Choroid plexus epithelial cell (primary cell): ENCODE measurements at places on chromosomes 7 and 10.
A peak's percentile ranks its signal among the peaks of the same experiment; 100 is the strongest.

GRCh38 chr7:4241791-4242190, 440.3 kb upstream of the FOXK1 start:
- DNase-seq: no peak

GRCh38 chr10:122140461-122140902, 130.6 kb upstream of the BTBD16 start:
- no peak for DNase-seq

DNA sequence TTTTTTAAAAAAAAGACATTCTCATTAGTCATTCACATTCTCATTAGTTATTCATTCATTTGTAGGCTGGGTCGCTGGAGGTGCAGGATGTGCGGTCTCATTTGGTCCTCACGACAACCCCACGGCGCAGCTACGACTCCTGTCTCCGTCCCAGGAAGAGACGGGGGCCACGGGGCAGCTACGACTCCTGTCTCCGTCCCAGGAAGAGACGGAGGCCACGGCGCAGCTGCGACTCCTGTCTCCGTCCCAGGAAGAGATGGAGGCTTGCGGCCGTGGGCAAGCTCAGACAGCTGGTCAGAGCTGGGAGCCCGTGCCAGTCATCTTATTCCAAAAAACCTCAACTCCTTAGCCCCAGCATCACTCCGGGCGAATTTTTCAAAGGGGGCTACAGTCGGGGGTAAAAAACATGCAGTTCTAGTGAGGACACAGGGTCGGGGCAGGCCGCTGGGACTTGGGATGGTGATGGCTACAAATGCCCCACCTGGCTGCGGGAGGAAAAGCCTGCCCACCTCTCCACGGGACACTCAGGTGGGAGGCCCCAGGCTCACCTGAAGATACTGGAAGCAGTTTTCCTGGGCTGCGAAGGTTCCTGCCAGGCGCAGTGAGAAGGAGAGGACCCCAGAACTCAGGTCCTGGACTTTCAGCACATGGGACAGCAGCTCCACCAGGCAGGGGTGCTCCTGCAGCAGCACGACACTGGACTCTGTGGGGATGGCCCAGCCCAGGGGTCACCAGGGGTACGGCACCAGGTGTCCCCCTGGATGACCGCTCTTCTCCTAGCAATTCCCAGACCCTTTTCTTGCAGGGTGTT, 8.3 kb downstream of the BRAT1 start:
- DNase-seq: no peak

GRCh38 chr7:66321283-66321682, 116.1 kb downstream of the TPST1 start:
- no peak for DNase-seq

- DNase-seq: peak; percentile 9
Measured at GRCh38 chr7:20030915-20031362, 186.2 kb downstream of the MACC1 start.

GRCh38 chr10:132187430-132188138, 836 bp downstream of the DPYSL4 start:
- no peak for DNase-seq

DNA sequence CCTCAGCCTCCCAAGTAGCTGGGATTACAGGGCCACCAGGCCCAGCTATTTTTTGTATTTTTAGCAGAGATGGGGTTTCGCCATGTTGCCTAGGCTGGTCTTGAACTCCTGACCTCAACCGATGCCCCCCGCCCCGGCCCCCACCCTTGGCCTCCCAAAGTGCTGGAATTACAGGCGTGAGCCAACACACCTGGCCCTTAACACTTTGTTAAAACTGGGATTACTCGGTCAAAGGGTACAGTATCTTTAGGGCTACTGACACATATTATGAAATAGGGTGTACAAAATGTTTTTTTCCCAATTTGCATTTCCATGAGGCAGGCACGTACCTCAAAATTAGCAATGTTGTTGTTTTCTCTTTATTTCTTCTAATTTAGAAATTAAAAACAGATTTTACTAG, 11.5 kb downstream of the NUDT5 start:
- DNase-seq: no peak

GRCh38 chr10:8075282-8076260, 21.1 kb downstream of the GATA3 start:
- DNase-seq: no peak

DNA sequence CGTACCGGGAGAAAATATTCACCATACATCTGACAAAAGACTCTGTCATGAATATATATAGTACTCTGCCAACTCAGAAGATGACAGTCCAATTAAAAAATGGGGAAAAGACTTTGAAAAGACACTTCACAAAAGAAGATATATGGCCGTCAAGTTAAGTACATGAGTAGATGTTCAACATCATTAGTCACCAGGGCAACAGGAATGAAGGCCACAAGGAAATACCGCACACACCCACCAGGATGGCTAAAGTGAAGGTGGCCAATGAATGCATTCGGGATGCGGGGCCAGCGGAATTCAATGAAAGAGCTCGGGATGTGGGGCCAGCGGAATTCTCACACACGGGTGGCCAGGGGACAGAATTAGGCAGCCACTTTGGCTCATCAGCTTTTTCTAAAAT, 42.2 kb downstream of the MAD1L1 start:
- DNase-seq: no peak

DNA sequence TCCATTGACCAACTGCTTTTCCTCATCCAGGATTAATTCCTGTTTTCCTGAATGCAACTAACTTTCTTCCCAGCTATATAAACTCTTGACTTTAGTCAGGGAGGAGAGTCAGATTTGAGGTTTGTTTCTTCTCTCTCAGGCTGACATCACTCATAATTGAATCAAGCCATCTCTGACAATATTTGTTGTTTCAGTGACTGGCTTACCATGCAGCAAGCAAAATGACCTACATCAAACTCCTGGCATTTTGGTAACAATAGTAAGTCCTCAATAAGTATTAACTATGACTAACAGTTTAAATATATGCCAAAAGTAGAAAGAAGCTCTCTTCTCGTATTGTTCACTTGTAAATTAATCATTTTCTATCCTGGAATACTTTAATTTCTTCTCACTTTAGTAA, 625.7 kb upstream of the KCND2 start:
- no peak for DNase-seq

- no peak for DNase-seq
Measured at GRCh38 chr7:18457832-18458231, 37.7 kb upstream of the HDAC9 start.

- peak; percentile 83 for DNase-seq
Measured at GRCh38 chr10:10785627-10786026, 232.0 kb upstream of the CELF2 start.

- DNase-seq: no peak
Measured at GRCh38 chr7:28383975-28384374, 28.3 kb upstream of the CREB5 start.

DNA sequence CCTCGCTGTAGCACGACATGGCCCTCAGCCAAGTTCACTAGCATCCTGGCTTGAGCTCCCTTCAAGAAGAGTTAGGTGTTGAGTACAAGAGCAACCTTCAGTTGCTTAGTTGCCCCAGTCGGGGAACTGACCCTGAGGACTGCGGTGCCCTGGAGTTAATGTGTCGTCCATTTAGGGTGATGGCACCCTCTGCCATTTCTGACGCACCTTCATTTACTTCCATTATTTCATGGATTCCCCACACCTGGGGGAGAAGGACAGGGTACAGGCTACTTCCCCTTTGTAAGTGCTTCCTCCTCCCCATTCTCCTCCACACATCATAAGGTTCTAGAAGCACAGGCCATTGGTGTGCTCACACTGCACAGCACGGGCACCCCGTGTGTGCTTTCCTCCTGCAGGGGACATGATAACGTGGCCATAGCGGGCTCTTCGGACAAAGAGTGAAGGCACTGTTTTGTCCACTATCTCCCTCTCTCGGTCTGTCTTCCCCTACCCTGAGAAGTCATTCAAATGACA, 1.8 kb downstream of the ALOX5 start:
- DNase-seq: no peak

DNA sequence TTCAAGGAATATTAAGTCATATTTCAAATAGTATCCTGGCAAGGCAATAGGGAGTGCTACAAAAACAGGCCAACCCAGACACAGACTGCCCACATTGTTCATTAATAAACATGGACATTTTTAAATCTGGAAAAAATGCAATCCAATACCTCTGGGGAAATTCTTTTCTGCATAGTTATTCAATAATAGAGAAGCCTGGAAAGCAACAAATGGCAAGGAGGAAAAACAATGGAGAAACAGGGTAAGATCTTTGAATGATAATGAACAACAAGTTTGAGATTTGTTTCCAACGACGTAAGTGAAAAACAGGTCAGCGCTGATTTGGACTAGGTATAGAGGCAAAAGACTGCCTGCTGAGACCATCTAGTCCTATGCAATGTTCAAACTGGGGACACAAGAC, 44.7 kb upstream of the ZNF800 start:
- no peak for DNase-seq

DNA sequence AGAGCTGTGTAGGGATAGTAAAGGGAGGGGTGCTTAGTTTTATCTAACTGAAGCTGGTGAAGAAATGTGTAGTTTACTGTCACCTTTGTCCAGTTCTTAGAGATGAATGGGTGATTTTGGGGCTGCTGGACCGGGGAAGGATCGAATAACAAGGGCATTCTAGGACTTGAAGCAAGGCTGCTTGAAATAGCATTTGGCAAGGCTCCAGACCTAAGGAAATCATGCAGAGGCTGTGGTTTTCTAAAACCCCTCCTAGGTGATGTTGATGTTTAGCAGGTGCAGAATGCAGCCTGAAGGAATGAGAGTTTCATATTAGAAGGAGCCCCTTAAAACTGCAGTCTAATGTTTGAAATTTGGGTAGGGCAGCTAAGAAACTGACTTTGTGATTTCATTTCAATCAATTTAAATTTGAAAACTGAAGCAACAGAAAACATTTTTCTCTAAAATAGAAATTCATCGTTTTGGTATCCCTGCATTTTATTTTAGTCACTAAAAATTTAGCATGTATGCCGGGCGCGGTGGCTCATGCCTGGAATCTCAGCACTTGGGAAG, 68.5 kb downstream of the TET1 start:
- peak; percentile 60 for DNase-seq

- no peak for DNase-seq
Measured at GRCh38 chr7:102253066-102253972, 33.3 kb upstream of the SH2B2 start.

- DNase-seq: no peak
Measured at GRCh38 chr10:35470248-35470924, 134.1 kb downstream of the CCNY start.

DNA sequence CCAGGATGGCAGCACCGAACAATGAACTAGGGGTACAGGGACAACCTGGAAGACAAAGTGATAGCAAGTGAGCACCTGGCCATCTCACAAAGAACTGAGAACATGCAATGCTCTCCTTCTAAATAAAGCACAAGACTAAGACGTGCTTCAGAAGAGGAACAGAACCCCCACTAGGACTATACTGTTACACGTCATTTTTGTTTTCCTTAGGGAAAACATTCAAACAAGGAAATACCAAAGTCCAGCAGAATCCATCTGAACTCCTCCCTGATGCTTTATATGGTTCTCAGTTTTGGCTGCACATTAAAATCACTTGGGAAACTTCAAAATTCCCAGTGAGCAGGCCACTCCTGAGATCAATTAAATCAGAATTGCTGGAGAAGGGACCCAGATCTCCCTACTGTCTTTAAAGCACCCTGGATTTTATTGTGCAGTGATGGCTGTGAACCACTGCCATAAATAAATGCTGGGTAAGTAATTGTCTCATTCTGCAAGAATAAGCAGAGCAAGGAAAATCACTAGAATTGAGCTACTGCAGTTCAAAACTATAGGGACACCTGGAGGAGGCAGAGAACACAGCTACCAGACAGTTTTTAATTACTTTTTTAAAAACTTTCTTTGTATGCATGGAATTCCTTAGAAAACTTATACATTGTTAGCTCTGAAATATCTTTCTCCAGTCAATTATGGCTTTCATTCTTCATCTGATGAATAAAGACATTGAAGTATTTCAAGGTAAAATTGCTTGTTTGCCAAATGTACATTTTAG, 866.5 kb upstream of the GHITM start:
- DNase-seq: peak; percentile 1

- DNase-seq: no peak
Measured at GRCh38 chr7:42224391-42225003, 12.5 kb downstream of the GLI3 start.

- no peak for DNase-seq
Measured at GRCh38 chr7:125490167-125490566, 560.5 kb upstream of the POT1 start.

- DNase-seq: no peak
Measured at GRCh38 chr7:112025556-112025955, 180.6 kb downstream of the DOCK4 start.

GRCh38 chr10:89744026-89744425, 42.6 kb downstream of the KIF20B start:
- peak; percentile 56 for DNase-seq

GRCh38 chr7:84624927-84625326, 430.3 kb upstream of the SEMA3A start:
- DNase-seq: no peak

DNA sequence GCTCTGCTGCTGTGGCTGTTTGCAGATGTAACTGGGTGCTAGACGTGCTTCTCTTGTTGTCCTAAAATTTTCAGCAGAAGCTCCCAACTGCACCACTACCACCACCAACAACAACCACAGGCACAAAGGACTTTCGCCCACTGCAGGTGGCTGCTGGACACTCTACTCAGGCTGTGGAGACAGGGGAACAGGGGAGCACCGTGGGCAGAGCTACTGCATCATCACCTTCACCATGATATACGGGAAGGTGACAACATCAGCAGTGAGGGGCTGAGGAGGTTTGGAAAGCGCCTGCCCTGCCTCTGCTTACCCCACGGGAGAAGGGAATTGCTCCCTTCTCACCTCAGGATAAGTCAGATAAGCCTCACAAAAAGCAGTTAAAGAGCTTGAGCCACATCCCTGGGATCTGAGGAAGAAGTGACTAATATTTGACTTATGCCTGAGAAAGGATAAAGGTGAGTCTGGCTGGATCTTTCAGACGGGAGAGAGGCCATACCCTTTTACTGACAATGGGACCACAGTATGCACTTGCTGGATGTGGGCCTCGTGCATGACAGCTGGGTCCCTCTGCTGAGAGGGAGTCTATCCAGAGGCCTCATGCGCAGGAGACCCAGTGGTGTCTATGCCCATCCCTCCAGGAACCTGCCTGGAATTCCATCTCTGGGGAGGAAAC, 217.6 kb downstream of the KLF6 start:
- DNase-seq: no peak

GRCh38 chr10:96904648-96905047, 72.5 kb downstream of the LCOR start:
- DNase-seq: no peak

- DNase-seq: peak; percentile 58
Measured at GRCh38 chr7:41640487-41640886, 62.4 kb downstream of the INHBA start.

DNA sequence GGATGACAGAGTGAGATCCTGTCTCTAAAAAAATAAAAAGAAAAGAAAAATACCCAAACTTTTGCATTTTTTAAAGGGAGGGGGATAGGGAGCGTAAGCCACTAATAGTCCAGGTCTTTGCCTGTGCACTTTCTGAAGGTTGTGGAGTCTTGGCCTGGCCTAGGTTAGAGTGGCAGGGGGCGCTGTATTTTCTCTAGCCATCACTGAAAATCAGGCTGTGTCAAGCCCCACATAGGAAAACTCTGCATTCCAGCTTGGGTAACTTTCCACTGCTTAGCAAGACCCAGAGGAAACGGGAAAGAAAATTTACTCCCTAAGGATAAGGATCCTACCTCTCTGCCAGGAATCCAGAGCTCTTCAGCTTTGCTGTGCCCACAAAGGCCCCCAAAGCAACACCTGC, 10.5 kb upstream of the PAX4 start:
- DNase-seq: no peak

- peak; percentile 58 for DNase-seq
Measured at GRCh38 chr10:127899766-127900387, 7.0 kb upstream of the PTPRE start.
